ENCODE measurements at places on chromosomes 13 and 19.

- no peak for DNase-seq
These were observed 9.2 kb downstream of the LMTK3 start for GRCh38 chr19:48502350-48503018.

DNA sequence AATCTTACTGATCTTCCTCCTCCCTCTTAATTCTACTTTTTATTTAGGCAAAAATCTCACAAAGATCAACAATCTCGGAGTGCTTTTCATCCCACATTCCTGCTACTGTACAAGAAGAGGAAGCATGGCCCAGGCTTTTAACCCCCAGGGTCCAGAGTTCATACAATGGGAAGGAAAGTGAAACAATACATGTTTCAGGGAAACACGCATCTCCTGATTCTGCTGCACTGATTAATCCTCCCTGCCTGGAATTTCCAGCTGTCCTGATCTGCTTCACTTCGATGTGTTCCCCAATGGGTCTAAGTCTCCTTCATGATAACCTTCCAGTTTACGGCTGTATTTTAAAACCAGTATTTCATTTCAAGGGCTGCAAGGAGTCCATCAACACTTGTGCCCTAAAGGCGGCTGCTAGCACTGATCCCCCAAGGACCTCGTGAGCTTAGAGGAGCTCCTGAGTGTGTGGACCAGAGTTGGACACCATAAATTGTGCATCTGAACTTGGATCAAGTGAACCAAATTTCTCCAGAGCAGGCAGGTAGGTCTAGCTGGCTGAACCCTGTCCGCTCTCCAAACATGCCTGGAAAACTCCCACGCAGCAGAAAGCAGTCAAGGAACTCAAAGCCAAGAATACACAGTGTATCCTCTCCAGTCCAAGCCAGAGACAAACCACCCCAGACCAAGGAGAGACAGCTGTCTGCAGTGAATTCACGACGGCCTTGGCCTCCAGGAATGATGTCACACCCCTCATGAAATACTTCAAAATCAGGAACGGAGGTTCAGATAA lies 44.3 kb downstream of the COL4A1 start:
- no peak for DNase-seq

DNA sequence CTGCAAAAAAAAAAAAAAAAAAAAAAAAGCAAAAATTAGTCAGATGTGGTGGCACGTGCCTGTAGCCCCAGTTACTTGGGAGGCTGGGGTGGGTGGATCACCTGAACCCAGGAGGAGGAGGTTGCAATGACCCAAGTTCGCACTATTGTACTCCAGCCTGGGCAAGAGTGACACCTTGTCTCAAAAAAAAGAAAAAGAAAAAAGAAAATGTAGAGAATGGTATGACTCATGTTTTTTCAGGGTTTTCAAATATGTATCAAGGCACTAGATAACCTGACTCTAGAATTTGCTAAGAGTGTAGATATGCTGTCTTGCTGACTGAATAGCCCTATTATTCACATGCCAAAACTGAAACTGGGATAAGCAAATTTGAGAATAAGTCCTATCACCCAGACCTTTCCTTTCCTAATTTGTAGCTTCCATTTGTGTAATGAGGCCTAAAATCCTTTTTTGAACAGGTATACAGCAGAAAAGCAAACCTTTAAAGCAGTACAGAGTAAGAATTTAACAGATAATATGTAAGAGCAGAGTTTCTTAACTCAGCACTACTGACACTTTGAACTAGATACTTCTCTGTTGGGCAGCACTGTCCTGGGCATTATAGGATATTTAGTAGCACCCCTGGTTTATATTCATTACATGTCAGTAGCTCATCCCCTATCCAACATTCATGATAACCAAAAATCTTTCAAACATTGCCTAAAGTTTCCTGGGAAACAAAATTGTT lies 108.6 kb downstream of the ELF1 start:
- no peak for DNase-seq

GRCh38 chr19:14889994-14890642 lies 4.2 kb upstream of the OR7A17 start:
- no peak for DNase-seq

DNA sequence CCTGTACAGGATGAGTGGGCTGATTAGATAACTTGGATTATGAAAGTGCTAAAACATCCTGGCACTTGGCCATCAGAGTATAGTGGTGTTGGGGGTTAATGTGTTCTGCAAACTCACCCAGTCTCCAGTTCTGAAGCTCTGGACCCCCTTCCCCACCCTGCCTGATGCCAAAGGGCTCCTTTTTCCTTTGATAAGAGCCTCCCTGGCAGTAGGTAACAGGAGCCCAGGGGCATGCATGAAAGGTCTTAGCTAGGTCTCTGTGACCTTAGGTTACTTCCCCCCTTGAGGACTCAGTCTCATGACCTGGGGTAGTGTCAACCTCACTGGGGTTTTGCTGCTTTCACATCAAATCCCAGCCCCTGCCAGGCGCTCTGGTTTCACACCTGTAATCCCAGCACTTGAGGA lies 2.5 kb downstream of the RPS28 start:
- DNase-seq = no peak

- no peak for DNase-seq
These were observed 34.2 kb downstream of the RUBCNL start for GRCh38 chr13:46352805-46353204.

GRCh38 chr13:99864627-99864990 lies 107.0 kb downstream of the ZIC5 start:
- DNase-seq = no peak

DNA sequence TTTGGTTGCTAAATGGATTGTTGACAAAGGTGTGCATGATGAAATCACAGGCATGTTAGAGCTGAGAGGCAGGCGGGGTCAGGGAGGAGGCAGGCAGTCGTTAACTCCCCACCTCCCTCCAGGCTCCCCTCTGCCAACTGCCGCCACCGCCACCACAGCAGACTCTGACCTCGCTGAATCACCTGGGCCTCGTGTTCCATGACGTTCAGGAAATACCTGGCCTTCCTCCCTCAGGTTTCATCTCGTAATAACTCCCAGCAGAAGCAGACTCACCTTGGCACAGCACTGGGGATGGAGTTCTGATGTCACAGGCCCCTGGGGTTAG lies 198.5 kb downstream of the KATNAL1 start:
- DNase-seq = no peak

DNA sequence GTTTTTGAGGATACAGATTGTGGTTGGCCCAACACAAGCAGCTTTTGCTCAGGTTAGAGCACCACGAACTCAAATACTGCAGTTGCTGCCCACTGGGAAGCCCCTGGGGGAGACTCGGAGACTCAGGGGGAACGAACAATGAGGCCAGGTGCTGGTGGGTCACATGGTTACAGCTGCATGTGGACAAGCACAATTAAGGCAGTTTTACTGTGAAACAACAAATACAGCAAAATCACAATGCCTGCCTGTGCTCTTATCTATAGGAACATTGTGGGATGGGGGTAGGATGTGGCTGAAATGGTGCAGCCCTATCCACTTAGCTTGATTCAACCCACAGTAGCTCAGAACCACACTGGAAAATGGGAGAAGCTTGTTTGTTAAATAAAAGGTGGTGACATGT lies 119.7 kb upstream of the SPATA13 start:
- no peak for DNase-seq

DNA sequence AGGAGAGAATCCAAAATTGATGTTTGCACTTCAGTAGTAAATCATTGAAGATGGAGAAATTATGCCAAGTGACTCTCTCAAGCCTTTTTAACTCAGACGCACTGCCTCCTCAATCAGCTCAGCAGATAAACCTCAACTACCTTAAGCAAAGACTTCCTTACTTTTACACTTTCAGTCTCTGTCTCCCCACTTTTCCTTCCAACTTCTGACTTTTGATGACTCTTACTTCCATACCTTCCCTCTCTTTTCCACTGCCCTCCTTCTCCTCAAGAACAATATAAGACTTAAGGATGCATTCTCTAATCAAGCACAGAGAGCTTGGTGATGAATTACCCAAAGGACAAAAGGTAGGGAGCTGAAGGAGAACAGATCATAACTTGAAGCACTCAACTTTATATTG lies 4.8 kb upstream of the DACH1 start:
- DNase-seq = no peak

- DNase-seq = no peak
These were observed 50.3 kb upstream of the TUBGCP3 start for GRCh38 chr13:112638157-112638750.
